Endothelial cell (in vitro differentiated cells): ENCODE measurements at places on chromosomes 7 and 10. TPM values are rescaled to one million over a fixed set of nuclear protein-coding genes. Genes with fewer than 3 reads are reported as not detected.

- H3K4me1 ChIP-seq = no peaks in the 10 kb centered on the region
- peaks cover under 1% of the 10 kb centered on the region for H3K36me3 ChIP-seq
- H3K27ac ChIP-seq = no peak overlapping the region
- DNase-seq = no peak
- H3K4me3 ChIP-seq = no peak overlapping the region
Observed at GRCh38 chr7:117285826-117286225, 37.0 kb downstream of the WNT2 start.

- peak; percentile 93 for DNase-seq
- peaks cover 57% of the 10 kb centered on the region for H3K4me1 ChIP-seq
- peak overlapping the region; percentile 83 for H3K4me3 ChIP-seq
- peaks cover 13% of the 10 kb centered on the region for H3K36me3 ChIP-seq
Observed at GRCh38 chr10:101840741-101841453, 2.7 kb downstream of the KCNIP2 start.

DNA sequence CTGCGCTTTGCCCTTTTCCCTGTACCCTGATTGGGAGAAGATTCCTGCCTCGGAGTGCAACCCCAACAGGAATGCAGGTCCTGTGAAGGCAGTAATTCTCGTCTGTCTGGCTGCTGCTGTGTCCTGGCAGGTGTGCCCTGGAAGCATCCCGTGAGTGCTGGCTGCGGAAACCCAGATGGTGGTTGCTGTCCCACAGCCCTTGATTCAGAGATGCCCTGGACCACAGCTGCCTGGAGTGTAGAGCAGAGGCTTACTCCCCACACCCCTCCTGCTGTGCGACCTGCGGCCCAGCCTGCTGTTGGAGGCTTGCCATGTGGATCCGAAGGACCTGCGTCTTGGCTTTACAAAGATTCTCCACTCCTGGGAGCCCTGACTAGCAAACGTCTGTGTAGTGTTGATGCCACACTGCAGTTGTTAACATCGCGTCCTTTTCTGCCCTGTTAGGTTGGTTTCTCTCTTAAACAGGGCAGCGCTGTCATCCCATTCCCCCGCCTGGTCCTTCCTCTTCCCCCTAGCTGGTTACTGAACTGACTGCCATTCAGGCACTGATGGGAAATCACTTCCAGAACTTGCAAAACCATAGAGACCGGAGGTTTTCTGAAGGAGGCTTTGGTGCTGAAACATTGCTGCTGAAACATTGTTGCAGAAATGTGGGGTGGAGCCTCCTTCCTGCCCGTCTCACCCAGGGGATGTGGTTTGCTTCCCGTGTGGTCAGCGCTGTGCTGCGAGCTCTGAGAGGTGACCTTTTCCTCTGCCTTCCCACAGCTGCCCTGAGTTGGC lies 53.3 kb downstream of the DNAJB6 start:
- DNase-seq = no peak
- H3K36me3 ChIP-seq = peaks cover 20% of the 10 kb centered on the region
- no peak overlapping the region for H3K4me3 ChIP-seq
- peak overlapping the region; percentile 39 for H3K27ac ChIP-seq
- peaks cover 3% of the 10 kb centered on the region for H3K27me3 ChIP-seq

- peaks cover 4% of the 10 kb centered on the region for H3K4me1 ChIP-seq
- H3K36me3 ChIP-seq = no peaks in the 10 kb centered on the region
- no peaks in the 10 kb centered on the region for H3K27me3 ChIP-seq
- H3K4me3 ChIP-seq = no peak overlapping the region
- no peak overlapping the region for H3K27ac ChIP-seq
Observed at GRCh38 chr10:30878920-30879319, 152.7 kb downstream of the ZNF438 start.

GRCh38 chr7:120806669-120807068 lies 51.3 kb downstream of the TSPAN12 start:
- H3K4me3 ChIP-seq = no peak overlapping the region
- no peaks in the 10 kb centered on the region for H3K27me3 ChIP-seq
- no peak overlapping the region for H3K27ac ChIP-seq
- H3K4me1 ChIP-seq = peaks cover 7% of the 10 kb centered on the region
- H3K36me3 ChIP-seq = no peaks in the 10 kb centered on the region
- DNase-seq = no peak

Gene COL28A1
- total RNA-seq = not detected

Gene NME8
- total RNA-seq = not detected
